Progenitor cell of endocrine pancreas (in vitro differentiated cells): ENCODE measurements at places on chromosomes 6 and 20.

DNA sequence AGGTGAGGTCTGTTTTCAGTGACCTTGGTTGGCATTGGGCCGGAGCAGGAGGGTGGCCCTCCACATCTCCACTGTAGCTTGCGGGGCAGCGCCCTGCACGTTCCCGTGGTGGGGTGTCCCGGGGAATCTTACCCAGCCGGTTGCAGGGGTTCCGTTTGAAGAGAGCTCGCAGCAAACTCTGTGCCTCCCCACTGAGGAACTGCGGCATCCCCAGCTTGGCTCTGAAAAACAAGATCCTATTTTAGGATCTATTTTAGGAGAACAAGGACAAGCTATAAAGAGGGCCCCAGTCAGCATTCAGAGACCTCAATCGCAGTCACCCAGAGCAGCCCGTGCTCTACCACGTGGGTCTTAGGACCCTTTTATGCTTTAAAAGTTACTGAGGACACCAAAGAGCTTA lies 97.8 kb downstream of the RAMACL start:
- DNase-seq, result no peak

- no peak for DNase-seq
These were observed 193.7 kb downstream of the GPX5 start for GRCh38 chr6:28719275-28719940.

DNA sequence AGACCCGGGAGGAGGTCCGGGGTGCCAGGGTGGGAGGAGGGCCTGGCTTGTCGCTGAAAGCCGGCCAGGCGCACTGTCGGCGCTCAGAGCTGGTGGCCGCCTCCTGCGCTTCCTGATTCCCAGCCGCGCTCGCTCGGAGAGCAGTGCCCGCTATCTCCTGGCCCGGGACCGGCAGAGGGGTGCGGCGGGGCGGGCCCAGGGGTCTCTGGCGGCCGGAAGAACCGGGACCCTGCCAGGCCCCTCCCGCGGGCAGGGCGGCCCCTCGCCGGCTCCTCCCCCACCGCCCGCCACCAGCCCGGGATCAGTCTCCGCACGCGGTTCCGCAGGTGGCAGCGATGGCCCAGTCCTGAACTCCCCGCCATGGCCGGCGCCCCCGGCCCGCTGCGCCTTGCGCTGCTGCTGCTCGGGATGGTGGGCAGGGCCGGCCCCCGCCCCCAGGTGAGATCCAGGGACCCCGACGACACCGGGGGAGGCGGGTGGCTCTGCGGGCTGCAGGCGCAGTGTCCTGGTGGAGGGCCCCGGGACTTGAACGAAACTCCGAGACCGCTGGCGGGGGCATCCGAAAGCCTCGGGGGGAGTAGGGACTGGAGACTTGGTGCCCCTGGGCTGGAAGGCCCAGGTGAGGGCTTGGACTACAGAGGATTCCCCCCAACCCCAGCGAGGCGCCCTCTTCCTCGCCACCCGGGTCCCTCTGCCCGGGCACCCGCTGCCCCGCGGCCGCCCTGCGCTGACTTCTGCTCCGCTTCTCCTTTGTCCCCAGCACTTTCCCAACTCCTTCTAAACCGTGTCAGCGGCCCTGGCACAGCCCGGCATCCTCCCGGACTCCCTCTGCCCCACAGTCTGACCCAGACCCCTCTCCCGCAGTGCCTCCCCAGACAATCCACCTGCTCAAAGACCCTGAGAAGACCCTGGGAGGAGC lies at the start of gene GLP1R:
Gene GLP1R, plus strand, starts transcription at position 301 of the 919 bp plus-strand sequence. Its CDS starts 60 bp downstream, at position 361.
- peak; percentile 25 for DNase-seq

GRCh38 chr6:35058358-35058675 lies 82.8 kb downstream of the TCP11 start:
- no peak for DNase-seq

DNA sequence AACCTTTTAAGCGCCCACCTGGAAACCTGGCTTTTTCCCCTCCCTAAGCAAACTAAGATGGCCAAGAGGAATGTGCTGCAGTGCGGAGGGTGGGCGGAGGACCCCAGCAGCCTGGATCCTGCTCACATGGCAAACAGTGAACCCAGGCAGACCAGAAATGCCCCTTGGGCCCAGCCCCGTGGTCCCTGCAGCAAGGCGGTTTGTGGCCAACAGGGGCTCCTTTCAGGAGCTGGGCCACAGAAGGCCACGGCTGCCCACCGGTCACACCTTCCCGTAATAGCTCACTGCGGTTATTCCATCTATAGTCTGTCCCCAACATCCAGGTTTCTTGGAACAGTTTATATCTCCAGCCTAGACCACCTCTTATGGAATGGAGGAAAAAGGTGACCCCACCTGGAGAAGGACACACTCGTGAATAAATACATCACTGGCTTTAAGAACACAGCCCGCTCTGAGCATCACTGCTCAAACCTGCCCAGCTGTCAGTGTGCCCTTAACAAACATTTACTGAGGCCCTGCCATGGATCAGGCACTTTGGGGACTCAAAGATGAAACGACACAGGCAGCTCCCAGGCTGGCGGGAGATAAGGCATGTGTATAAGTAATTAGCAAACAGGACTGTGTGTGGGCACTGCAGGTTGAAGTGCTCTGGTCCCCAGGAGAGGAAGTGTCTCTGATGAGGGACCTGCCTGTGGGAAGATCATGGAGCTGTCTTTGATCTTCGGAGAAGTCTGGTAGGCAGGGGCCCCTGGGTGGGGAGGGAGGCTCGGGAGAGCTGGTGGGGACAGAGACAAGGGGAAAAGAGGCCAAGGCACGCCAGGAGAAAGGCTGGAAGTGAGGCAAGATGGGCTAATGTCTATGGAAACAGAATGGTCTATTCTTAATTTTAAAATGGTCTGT lies 3.2 kb upstream of the TUBB1 start:
- no peak for DNase-seq

DNA sequence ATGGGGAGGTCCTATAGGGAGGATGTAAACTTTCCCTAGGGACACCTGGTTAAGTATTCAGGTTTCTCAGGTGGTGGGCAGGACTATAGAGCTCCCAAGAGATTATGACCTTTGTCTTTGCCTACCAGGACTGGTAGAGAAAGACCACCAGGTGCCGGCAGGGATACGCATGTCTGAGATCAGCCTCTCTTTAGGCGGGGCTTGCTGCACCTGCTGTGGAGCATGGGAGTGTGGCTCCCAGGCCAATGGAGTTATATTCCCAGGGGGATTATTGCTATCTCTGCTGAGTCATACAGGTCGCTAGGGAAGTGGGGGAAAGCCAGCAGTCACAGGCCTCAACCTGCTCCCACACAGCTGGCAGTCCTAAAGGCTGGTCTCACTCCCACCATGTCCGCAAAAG lies 280.5 kb upstream of the MMS22L start:
- DNase-seq, result no peak

GRCh38 chr6:31267651-31268368 lies 4.1 kb downstream of the HLA-C start:
- no peak for DNase-seq

GRCh38 chr6:154123155-154123956 lies 84.3 kb downstream of the OPRM1 start:
- no peak for DNase-seq

GRCh38 chr6:14505401-14505800 lies 387.8 kb downstream of the CD83 start:
- DNase-seq, result no peak

GRCh38 chr20:56710125-56710524 lies 81.0 kb downstream of the TFAP2C start:
- DNase-seq, result no peak

GRCh38 chr6:74731931-74732330 lies 473.9 kb downstream of the COL12A1 start:
- no peak for DNase-seq

GRCh38 chr20:31595654-31596411 lies 9.3 kb upstream of the ID1 start:
- DNase-seq, result no peak

DNA sequence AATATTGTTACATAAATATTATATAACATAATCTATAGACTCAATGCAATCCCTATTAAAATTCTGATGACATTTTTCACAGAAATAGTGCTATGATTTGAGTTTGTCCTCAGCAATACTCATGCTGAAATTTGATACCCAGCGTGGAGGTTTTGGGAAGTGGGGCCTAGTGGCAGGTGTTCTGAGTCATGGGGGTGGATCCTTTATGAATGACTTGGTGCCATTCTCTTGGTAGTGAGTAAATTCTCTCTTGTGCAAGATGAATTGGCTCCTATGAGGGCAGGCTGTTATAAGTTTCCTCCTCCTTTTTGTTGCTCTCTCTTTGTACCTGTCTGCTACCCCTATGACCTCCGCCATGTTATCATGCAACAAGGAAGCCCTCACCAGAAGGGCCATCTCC lies 65.8 kb downstream of the SHPRH start:
- DNase-seq, result no peak

DNA sequence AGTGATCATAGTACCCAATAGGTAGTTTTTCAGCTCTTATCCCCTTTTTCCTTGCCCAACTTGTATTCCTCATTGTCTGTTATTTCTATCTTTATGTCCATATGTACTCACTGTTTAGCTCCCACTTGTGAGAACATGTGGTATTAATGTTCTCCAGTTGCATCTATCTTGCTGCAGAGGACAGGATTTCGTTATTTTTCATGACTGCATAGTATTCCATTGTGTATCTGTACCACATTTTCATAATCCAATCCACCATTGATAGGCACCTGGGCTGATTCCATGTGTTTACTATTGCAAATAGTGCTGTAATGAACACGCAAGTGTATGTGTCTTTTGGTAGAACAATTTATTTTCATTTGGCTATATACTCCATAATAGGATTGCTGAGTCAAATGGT lies 819.5 kb upstream of the ADGRB3 start:
- DNase-seq, result no peak

DNA sequence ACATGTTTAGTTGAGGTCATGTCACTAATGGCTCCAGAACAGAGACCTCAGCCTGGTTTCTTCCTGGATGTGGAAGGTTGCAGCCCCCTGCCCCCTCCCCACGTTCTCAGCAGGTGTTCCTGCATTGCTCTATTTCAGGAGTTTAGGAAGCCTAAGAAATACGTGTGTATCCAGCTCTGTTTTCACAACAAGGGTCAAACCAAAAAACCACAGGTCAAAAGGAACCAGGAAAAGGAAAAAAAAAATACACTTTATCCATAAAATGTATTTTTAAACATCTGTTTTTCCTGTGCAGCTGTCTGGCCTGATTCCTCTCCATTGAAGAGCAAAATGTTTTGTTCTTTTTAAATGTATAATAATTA lies 107.9 kb upstream of the PLEKHG1 start:
- DNase-seq, result no peak
